ENCODE measurements at places on chromosomes 6 and 20.

DNA sequence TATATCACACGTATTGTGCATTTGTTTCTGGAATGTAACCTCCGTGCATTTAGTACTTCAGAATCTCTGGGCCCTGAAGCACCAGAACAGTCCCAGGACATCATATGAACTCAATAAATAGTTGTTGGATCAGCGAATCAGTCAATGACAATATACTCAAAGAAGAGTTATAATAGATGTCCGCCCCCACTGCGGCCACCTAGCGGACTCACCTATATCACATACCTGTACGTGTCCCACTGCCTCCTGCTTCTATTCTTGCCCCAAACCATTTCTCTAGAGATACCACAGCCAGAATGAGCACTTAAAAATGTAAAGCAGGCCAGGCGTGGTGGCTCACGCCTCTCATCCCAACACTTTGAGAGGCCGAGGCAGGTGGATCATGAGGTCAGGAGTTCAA, 73.9 kb downstream of the DCDC2 start:
- no peak for DNase-seq

- no peak for DNase-seq
These were observed 161.1 kb upstream of the AKAP12 start for GRCh38 chr6:151078655-151079054.

GRCh38 chr20:61203320-61203719, 48.7 kb upstream of the CDH4 start:
- DNase-seq = no peak

DNA sequence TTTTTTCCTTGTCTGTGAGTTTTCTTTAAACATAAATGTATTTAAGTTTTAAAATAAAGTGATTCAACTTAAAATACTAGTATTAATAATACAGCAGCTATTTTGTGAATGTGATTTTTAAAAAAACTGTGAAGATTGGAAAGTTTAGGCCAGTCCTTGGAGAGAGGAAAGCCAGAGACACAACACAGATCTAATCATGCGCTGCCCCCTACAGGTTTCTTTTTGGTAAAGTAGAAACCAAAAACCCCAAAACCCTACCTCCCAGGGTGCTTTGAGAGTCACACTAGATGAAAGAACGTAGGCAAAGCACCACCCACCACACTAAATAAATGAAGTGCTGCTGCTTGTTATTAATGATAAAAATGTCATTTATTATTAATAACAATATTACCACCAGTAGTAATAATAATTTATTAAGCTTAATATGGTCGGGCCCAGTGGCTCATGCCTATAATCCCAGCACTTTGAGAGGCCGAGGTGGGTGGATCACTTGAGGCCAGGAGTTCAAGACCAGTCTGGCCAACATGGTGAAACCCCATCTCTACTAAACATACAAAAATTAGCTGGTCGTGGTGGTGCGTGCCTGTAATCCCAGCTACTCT, 33.7 kb downstream of the SLC9A8 start:
- DNase-seq = peak; percentile 67

GRCh38 chr6:12935637-12936036, 219.1 kb downstream of the PHACTR1 start:
- no peak for DNase-seq

DNA sequence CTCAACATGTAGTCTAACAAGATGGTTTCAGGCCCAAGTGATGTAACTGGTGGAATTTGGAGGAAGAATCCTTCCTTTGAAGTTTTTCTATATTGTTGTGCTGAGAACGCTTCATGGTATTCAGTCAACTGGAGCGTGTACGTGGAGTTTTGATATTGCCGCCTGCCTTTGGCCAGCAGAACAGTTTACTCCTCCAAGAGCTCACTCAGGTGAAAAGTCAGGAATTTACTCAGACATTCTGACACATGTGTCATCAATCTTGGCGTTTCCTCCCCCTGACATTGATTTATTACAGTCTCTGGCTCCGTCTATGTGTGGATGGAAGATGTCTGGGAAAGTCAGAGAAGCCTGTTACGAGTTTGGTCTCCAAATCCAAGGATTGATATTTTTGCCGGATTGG, 19.0 kb upstream of the TGM2 start:
- no peak for DNase-seq

GRCh38 chr6:169215201-169215681, 38.4 kb downstream of the THBS2 start:
- no peak for DNase-seq

- DNase-seq = no peak
These were observed 222.4 kb upstream of the JARID2 start for GRCh38 chr6:15023448-15023847.

GRCh38 chr20:50188287-50188688, 2.3 kb upstream of the CEBPB start:
- no peak for DNase-seq

- DNase-seq = no peak
These were observed 2.3 kb upstream of the BMP6 start for GRCh38 chr6:7723554-7723953.

DNA sequence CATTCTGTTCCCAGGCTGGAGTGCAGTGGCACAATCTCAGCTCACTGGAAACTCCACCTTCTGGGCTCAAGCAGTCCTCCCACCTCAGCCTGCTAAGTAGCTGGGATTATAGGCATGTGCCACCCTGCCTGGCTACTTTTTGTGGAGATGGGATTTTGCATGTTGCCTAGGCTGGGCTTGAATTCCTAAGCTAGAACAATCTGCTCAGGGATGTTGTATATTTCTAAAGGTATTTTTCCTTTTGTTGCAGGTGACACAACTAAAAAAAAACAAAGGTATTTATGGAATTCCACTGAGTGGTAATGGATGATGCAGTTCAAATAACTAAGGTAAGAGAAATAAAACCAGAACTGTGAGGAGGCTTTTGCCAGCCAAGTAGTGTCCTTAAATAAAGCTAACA, 49.7 kb downstream of the PTPRA start:
- no peak for DNase-seq

DNA sequence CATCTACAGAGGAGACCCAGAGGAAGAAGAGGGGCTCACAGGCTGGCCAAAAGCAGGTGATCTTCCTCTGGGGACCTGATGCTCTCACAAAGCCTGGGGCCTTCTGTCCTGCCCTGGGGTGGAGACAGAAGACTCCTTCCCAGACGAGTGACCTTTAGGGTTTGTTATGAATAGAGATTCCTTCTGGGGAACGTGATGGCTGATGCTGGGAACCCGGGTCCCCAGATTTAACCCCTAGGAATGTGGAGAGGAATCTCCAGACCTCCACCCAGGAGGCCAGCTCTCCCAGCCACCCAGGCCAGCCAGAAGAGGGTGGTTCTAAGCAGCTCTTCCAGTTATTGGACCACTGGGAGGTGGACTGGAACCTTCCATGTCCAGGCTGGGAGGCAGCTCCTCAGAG, 16.8 kb upstream of the CCN5 start:
- no peak for DNase-seq

GRCh38 chr20:39619271-39619785, 657.2 kb downstream of the DHX35 start:
- no peak for DNase-seq

GRCh38 chr6:4487538-4487937, 288.7 kb upstream of the CDYL start:
- DNase-seq = no peak

DNA sequence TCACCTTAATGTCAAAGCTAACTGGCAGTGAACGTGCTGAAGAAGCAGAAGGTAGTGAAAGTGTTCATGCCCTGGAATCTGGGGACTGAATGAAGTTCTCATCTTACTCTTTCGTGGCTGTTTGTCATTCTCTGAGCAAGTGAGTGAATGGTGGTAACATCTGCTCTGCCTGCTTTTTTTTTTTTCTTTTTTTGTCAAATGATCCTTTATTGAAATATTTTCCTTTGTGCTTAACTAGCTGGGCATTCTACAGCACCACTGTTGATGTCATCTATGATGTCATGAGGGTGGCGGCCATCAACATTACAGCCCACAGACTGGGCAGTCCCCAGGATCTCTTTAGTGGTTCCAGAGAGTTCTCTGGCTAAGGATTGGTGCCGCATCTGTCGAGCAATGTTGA, 65.2 kb downstream of the RIN2 start:
- no peak for DNase-seq

GRCh38 chr6:7268816-7269555, 44.0 kb downstream of the SSR1 start:
- no peak for DNase-seq

DNA sequence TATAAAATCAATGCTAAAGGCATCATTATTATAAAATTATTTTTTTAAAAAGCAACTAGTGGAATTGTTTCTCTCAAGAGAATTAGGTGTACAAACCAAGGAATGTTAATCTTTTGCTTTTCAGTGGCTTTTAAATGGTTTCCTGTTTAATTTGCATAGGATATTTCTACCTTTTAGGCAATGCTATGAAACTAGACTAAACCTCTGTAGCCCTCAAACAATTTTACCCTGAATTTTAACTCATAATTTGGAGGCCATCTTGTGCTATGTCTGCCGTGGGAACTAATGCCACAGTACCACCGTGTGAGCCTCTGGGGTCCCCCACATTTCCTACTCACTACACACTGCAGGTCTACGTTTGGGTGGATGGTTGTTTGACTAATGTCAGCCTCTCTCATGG, 20.6 kb downstream of the PHACTR2 start:
- no peak for DNase-seq

GRCh38 chr6:129874837-129875236, 13.7 kb upstream of the TMEM244 start:
- DNase-seq = no peak

DNA sequence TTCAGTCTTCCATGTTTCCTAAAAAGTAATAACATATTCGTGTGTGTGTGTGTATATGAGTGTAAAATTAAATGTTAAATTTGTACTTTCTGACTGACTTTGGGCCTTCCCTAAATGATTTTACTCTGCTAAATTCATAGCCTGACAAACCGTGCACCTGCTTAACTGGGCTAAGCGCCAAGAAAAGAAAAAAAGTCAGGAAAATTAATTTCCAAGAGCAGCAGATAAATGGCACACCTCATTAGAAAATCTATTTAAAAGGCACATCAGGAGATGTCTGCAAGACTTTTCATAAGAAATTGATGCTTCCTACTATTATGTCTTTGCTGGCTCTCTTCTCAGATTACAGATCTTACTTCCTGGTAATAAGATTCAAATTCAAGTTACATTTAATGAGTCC, 72.4 kb downstream of the TRDN start:
- no peak for DNase-seq

DNA sequence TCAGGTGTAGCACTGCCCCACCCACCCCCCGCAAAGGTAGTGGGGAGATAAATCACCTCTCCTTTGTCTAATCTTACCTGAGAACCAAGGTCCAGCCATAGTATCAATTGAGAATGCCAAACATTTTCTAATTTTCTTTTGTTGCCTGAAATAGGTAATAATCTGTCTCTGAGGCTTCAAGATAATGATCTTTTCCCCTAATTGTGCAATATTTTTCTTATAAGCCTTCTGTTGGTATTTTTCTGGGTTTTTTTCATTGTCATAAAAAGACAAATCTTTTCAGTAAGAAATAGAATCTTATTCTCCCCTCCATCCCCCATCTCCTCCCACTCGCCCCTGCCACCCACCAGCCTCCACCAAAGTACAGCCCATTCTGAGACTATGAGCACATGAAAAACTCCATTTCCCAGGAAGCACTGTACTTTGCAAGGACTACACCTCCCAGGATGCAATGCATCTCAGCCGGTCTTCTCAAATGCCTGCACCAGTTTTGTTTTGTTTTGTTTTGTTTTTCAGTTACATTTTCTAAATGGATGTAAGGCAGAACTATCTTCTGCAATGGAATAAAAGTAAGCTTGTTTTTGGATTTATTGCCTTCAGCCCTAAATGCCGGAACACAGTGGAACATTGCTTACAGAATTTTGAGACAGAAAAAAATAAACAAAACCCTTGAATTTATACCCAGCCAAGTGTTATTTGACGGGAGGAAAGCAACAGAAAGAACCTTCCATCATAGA, 268.0 kb downstream of the TFAP2A start:
- no peak for DNase-seq

- no peak for DNase-seq
These were observed 29.3 kb upstream of the EMILIN3 start for GRCh38 chr20:41395667-41396664.

DNA sequence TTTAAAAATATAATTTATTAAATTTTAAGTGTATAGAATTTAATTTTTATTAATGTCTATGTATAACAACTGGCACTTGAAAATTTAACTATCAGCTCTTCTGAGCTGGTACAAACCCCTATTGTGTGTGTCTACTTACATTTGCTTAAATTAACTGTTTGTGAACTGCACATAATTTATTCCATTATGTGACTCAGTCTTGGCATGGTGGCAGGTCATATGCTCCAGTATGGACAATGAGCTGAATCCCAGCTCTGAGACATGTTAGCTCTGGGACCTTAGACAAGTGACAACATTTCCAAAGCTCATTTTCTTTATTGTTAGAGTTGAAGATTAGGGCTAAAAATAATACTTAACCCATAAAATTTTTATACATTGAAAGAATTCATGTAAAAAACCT, 526.1 kb upstream of the MARCKS start:
- DNase-seq = no peak

- no peak for DNase-seq
These were observed 31.1 kb downstream of the TM9SF4 start for GRCh38 chr20:32140603-32141002.

DNA sequence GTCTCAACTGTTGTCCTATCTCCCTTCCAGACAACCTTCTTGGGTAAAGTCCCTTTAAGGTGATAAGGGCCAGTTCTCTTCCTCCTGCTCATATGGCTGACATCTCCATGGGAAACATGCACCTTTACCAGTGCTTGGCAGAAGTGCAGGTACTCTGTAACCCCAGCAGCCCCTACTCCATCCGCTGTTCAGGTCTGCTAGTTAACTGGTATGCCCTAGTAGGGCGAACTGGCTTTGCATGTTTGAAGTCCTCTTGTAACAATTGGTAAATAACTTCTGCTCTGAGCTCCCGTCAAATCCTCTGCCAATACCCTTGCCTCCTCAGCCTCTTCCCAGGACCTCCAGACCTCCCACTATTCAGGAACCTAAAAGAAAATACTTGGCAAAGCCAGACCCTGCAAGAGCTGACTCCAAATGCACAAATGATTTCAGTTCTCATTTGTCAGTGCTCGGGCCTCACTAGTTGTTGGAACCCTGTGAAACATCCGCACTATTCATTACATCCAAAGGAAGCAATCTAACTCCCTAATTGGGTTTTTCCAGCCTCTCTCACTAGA, 703.7 kb downstream of the MAFB start:
- DNase-seq = no peak
